Placental pericyte (primary cell): ENCODE measurements at places on chromosomes 13 and 19. TPM values are rescaled to one million over a fixed set of nuclear protein-coding genes. Genes with fewer than 3 reads are reported as not detected.

Gene CD209
- 0.14 TPM in 1 of 2 replicates, not detected in the other for total RNA-seq

Gene ZIK1
- 3.5 and 15.3 TPM in 2 replicates for total RNA-seq

Gene ZFP82
- total RNA-seq: 4.4 and 5.9 TPM in 2 replicates

Gene CCL25
- total RNA-seq: not detected in 2 replicates

Gene CPT1C
- 4.4 and 11.7 TPM in 2 replicates for total RNA-seq
